ENCODE measurements at places on chromosomes 2 and 18. TPM values are rescaled to one million over a fixed set of nuclear protein-coding genes. Genes with fewer than 3 reads are reported as not detected.

Gene CTAGE1
- total RNA-seq = not detected

Gene CLIP4
- 49.9 TPM for total RNA-seq

Gene CRYGC
- not detected for total RNA-seq

Gene COLEC11
- not detected for total RNA-seq

Gene PARD3B
- 19.0 TPM for total RNA-seq

Gene KLHL30
- total RNA-seq = not detected

Gene RAB6D
- total RNA-seq = not detected

Gene UGT1A3
- total RNA-seq = not detected

Gene TUBA3E
- total RNA-seq = not detected

Measured in thoracic aorta endothelial cell (primary cell).